ENCODE measurements at places on chromosomes 4 and X. TPM values are rescaled to one million over a fixed set of nuclear protein-coding genes. Genes with fewer than 3 reads are reported as not detected.

DNA sequence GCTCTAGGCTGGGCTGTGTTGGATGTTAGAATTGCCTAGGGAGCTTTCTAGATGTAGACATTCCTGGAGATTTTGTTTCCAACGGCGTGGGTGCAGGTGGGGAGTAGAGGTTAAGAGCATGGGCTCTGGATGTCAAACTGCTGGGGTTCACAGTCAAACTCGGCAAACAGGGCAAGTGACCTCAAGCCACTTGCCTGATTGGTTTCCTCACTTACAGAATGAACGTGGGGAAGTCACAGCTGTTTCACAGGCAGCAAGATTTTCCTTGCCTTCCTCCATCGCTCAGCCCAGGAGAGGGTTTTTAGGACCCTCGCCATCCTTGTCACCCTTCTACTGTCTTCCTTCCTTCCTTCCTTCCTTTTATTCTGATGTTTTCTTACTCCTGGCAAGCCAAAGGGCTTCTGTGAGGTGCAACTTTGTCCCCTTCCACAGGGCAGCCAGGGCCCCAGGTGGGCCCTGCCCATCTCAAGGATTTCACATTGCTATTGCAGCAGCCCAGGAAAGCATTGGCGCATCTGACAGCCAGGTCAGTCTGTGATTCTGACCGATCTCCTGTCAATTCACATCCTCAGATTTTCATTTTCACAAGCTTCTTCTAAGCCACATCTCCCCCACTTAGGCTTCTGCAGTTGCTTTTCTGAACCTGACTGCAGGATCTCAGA lies 7.0 kb downstream of the RTL5 start:
- DNase-seq = no peak

GRCh38 chrX:131907488-131908314 lies 115.4 kb upstream of the STK26 start:
- DNase-seq = no peak

DNA sequence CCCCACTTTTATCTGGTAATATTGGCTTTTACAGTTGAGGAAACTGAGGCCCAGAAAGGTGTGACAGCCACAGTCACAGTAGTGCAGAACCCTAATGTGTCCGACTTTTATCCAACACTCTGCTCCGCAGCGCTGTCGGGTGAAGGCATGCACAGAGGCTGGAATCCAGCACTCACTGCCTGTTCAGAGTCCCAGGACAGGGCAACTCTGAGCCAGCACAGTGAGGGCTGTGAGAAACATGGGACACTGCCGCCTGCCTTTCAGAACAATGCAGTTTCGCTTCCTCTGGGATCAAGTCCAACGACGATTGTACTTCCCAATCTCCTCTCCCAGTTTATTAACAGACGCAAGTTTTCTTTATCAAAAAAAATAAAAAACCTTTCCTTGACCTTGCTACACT lies 41.9 kb upstream of the PDGFRA start:
- DNase-seq = no peak

GRCh38 chr4:144411119-144411518 lies 234.8 kb upstream of the HHIP start:
- DNase-seq = no peak

DNA sequence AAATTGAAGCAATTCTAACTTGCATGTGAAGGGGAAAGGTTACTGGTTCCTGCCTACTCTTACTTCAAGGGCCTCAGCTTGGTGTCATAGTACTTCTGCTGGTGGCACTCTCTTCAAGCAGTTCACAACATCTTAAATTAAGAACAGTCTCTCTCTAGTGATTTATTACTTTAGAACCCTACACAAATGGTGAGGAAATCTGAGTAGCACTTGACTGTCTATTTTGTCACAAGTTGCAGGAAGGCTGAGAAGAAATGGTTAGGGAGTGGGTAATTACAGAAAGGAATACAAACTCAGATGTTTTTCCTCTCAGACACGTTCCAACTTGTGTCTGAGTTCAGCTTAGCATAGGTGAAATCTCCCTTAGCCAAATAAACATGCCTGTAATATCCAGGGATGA lies 242.3 kb upstream of the GRIA3 start:
- DNase-seq = no peak

- DNase-seq = peak; percentile 81
These were observed 140.0 kb downstream of the COL4A6 start for GRCh38 chrX:108298165-108298602.

Gene KLHL4
- total RNA-seq = 0.13 TPM

Gene BEND2
- total RNA-seq = not detected

Gene PYURF
- total RNA-seq = 121 TPM

Gene PF4V1
- total RNA-seq = not detected

Gene PLAC1
- 0.69 TPM for total RNA-seq
